ENCODE measurements at places on chromosomes 13 and 19.

DNA sequence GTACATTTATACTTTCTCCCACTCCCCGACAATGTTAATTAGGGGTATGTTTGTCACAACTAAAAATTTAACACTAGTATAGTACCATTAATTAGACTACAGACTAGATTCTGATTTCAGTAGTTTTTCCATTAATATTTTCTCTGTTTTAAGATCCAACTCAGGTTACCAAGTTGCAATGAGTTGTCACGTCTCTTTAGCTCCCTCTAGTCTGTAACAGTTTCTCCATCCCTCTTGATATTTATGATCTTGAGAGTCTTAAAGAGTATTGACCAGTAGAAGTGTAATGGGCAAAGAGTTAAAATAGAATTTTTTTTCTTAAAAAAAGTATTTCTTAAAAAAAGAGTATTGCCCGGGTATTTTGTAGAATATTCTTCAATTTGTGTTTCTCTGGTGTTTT lies 598.1 kb downstream of the TBC1D4 start:
- no peak for DNase-seq

GRCh38 chr13:98800078-98800477 lies 47.6 kb upstream of the SLC15A1 start:
- DNase-seq: no peak

DNA sequence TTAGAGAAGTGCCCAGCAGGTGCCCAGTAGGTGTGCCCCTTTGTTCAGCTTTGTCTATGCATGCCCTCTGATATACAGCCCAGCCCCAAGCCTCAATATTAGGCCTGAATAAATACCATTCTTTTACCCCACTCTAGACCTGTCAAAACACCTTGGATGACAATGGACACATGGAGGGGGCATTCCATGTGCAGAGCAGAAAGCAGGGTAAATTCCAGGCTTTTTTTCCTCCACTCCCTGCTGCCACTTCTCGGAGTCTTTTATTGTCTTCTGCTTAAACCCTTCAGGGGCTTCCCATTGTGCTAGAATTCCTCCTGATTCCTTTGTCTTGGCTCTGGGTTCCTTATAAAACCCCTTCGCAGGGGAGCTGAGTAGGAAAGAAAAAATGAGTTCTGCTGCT lies 5.8 kb upstream of the FRY start:
- DNase-seq: no peak

DNA sequence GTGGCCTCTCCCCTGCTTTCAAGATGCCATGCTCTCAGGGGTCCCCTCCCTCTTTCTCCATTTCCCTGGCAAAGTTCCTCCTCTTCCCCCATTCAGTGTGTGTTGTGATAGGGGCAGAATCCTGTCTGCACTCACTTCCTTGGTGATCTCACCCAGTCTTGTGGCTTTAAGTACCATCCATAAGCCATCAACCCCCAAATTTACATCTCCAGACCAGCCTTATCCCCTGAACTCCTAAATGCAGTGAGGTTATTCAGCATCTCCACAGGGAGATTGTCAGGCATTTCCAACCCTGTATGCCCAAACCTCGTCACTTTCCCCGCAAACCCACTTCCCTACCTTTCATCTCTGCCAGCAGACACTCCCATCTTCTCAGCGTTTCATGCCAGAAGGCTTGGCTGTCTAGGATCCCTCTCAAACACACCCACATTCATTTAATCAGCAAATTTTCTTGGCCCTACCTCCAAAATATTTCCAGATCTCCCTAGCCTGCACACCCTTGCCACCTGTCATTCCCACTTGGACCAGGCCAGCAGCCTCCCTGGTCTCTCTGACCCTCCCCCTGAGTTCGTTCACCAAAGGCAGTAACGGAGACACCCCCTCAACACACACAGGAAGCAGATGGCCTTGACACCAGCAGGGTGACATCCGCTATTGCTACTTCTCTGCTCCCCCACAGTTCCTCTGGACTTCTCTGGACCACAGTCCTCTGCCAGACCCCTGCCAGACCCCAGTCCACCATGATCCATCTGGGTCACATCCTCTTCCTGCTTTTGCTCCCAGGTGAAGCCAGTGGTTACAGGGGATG lies at the start of gene HCST:
TSS of gene HCST (plus strand) at position 676 of the 808 bp plus-strand sequence. CDS start at position 741, 65 bp downstream.
- no peak for DNase-seq

GRCh38 chr19:29260477-29261317 lies 47.7 kb upstream of the UQCRFS1 start:
- DNase-seq: no peak

DNA sequence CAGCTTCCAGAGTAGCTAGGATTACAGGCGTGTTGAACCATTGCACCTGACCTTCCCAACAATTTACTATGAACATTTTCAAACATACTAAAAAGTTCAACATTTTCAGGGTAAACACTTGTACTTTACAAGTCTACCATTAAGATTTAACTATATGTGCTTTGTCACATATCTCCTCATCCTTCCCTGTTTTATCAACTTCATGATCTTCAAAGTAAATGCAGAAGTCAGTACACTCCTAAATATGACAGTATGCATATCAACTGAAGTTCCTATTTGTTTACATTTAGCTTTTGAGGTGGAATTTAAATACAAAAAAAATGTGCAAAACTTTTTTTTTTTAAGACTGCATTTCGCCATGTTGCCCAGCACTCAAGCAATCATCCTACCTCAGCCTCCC lies 18.5 kb downstream of the LNX2 start:
- DNase-seq: no peak

- DNase-seq: no peak
Measured at GRCh38 chr13:49184621-49185020, 35.5 kb upstream of the MLNR start.

GRCh38 chr13:51343475-51343874 lies 4.0 kb downstream of the SERPINE3 start:
- DNase-seq: no peak

- no peak for DNase-seq
Measured at GRCh38 chr13:98900442-98900841, 77.4 kb downstream of the DOCK9 start.

DNA sequence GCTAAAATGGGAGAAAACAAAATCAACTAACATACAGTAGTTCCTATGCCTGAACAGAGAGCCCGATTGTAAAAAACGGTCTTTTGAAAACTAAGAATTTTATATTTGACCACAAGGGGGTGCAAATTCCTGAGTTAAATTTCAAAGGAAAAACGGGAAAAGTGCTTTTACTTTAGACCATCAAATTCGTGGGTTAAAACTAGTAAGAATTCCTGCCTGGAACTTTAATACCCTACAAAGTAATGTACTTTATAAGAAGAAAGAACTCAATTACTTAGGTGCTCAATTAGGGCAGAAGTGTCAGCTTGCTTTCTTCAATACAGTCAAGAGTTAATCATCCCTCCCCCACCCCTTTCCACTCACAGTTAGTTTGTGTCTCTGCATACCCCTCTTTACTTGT lies 69.8 kb downstream of the KCNRG start:
- DNase-seq: no peak

DNA sequence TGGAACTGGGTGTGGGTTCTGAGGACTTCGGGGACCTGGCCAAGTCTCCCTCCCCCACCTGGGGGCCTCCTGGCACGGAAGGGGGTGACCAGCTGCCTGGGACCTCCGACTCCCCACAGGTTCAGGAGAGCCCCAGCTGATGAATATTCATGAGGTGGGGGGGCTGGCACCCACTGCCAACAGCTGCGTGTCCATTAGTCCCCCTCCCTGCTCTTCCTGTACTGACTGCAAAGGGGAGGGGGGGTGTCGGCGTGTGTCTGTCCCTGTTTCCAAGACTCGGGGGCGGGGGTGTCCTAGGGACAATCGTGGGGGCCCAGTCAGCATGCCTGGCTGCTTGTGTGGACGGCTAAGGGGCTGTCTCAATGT lies 10.6 kb upstream of the NFIX start:
- no peak for DNase-seq

DNA sequence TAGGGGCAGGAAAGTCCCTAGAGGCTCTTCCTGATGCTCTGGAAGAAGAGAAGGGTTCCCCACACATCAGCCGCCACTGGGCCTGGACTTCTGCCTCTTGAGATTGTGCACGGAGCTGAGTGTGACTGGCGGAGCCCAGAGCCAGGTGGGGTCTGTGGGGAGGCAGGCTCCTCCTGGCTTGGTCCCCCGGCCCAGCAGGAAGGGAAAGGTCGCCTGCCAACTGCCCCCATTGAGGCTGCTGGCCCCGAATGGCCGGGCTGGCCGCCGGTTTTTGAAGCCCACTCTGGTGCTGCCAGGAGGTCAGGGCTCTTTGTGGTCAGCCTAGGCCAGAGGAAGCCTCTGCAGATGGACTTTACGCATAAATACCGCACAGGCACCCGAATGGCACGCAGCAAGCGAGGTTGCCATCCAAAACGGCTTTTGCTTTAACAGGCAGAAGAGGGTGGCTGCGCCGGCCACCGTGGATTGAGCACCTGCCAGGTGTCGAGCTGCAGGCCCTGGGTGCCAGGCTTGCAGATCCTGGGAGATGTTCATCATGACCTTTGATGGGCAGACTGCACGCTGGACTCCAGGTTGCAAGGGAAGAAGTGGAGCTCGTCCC lies 5.0 kb downstream of the DAZAP1 start:
- DNase-seq: no peak

GRCh38 chr13:74743992-74744391 lies 609.8 kb upstream of the KLF12 start:
- no peak for DNase-seq

All from activated T-cell treated with anti-CD3 and anti-CD28 coated beads for 1 hour (primary cell).